ENCODE measurements at places on chromosomes 7 and 10.

DNA sequence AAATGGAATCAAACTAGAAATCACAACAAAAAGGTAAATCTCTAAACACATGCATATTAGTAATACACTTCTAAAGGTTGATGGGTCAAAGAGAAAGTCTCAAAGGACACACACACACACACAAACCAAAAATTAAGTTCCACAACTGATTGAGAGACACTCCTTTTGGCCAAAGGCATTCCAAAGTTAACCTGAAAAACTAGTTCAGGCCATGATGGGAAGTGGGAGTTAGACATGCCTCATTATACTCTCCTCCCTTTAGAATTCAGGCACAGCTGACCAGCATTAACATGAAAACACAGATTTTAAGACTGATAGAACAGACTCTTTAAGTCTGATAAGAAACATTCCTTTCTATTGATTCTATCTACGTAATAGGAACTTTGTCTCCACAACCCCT lies 332.4 kb upstream of the IGFBP3 start:
- no peak for DNase-seq

DNA sequence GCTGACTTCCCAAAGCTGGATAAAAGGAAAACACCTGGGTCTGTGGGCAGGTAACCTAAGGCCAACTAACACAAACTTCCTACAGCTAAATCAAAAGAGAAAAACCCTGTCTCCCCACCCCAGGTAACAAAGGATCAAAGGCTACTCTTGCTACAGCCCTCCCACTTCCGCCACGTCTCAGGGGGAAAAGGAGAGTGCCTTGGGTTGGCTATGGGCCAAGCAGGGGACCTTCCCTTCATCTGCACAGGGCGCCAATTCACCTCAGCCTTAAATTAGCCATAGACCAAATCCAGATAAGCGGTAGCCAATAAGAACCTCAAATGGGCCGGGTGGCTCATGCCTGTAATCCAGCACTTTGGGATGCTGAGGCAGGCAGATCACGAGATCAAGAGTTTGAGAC lies 69.1 kb upstream of the LANCL2 start:
- DNase-seq = no peak

GRCh38 chr7:3300221-3300650 lies 816 bp upstream of the SDK1 start:
- no peak for DNase-seq

DNA sequence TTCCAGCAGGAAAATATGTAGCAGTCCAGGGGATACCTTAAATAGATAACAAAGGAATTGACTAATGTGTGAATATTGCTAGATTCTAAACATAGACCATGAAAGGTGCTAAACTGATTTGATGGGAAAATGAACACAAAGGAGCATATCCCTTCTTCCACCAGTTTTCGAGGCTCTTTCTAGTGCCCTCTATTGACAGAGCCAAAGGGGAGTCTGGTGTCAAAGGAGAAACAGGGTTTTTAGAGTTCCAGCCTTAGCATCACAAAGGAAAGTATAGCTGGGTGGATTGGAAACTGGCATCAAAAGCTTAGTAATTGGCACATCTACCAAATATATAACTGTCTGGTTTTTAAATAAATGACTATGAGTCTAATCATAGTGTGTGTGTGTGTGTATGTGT lies 636.8 kb downstream of the ETV1 start:
- no peak for DNase-seq

- DNase-seq = no peak
Observed at GRCh38 chr10:86298501-86299001, 68.0 kb downstream of the GRID1 start.

- no peak for DNase-seq
Observed at GRCh38 chr7:48192996-48193395, 21.7 kb downstream of the ABCA13 start.

DNA sequence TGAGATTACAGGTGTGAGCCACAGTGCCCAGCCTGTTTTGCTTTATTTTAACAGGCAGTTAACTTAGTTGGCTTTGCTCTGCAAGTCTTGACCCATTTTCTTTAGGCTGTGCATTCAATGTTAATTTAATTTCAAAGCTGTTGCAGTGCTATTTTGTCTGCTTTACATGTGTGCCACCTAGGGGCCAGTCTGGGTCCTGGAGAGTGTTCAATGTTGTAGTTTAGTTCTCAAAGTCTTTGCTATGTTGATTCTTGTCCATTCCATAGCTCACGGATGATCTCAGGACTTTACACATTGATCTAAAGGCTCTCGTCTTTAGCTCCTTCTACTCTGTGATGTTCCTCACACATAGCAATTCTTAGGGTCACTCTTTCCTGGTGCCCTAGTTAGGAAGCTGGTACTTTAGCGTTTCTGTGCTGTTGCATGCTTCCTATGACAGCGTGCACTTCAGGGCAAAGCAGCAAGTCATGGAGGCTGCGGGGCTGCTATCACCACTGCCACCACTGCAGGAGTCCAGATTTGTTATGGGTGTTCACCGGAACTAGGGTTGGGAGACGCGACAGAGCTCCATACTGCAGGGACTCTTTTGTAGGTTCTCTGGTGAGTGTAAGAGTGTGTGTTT lies 16.4 kb upstream of the ABCA13 start:
- DNase-seq = no peak
